Stimulated activated CD8-positive, alpha-beta memory T cell treated with anti-CD3 and anti-CD28 coated beads, Interleukin-2, amount 100 ng/mL, for 1 hour (primary cell): ENCODE measurements at places on chromosomes 6 and 20.

DNA sequence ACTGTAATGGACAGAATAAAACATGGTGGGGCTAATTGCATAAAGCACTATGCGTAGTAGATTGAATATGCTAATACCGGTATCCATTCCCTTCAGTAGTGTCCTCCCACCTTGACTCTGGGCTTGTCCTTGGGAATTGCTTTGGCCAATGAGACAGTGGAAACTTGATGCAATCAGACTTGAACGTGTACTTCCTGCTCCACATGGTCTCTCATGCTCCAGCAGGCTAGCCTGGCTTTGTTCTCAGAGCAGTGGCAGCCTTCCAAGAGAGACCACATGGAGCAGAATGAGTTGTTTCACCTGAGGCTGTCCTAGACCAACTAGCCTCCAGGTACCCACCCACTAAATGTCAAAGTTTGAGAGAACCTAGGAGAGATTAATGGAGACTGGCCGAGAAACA, 37.0 kb upstream of the BTBD3 start:
- DNase-seq = no peak

GRCh38 chr6:153938876-153939275, 100.2 kb upstream of the OPRM1 start:
- no peak for DNase-seq

- DNase-seq = peak; percentile 47
These were observed 58.4 kb downstream of the SMLR1 start for GRCh38 chr6:130885392-130886192.

- DNase-seq = no peak
These were observed 13.8 kb upstream of the ZBP1 start for GRCh38 chr20:57633945-57634491.

DNA sequence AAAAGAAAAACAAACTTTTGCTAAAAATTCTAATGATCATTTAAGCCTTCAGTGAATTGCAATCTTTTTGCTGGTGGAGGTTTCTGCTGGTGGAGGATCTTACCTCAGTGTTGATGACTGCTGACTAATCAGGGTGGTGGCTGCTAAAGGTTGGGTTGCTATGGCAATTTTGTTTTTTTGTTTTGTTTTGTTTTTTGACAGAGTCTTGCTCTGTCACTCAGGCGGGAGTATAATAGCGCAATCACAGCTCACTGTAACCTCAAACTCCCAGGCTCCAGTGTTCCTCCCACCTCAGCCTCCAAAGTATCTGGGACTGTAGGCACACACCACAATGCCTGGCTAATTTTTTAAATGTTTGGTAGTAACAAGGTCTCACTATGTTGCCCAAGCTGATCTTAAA, 94.7 kb downstream of the ANKRD6 start:
- DNase-seq = no peak

GRCh38 chr6:14451594-14452374, 334.2 kb downstream of the CD83 start:
- no peak for DNase-seq

DNA sequence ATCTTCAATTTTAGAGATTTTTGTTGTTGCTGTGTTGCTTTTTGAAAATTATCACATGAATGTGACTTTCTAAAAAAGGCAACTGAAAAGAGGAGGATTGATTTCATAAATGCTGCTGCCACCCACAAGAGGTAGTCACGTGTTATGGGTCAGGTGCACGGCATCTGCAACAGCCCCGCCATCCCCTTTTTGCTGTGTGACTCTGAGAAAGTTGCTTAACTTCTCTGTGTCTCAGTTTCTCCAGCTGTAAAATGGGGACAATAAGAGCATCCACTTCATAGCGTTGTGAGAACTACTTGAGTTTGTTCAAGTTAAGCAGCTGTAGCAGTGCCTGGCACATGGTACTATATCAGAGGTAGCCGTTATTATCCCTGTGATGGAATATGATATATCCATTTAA, 10.7 kb downstream of the CCN5 start:
- no peak for DNase-seq

- DNase-seq = no peak
These were observed 45.6 kb downstream of the LRRN4 start for GRCh38 chr20:6008254-6008653.

DNA sequence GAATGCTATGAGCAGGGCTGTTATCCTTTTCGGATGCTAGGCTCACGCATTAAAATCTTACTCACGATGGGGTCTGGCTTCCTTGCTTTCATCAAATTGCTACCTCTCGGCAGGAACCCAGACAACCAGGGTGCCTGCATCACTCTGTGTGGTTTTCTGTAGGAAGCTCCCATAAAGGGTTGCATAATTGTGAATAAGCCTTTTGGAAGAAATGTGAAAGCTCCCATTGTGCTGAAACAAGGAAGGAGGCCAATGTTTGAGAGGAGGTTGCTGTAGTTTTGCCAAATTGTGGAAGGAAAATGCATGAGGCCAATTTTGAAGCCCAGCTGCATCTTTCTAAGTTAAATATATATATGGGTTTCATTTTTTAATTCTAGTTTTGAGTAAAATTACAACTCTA, 615.5 kb downstream of the C6orf118 start:
- DNase-seq = no peak

DNA sequence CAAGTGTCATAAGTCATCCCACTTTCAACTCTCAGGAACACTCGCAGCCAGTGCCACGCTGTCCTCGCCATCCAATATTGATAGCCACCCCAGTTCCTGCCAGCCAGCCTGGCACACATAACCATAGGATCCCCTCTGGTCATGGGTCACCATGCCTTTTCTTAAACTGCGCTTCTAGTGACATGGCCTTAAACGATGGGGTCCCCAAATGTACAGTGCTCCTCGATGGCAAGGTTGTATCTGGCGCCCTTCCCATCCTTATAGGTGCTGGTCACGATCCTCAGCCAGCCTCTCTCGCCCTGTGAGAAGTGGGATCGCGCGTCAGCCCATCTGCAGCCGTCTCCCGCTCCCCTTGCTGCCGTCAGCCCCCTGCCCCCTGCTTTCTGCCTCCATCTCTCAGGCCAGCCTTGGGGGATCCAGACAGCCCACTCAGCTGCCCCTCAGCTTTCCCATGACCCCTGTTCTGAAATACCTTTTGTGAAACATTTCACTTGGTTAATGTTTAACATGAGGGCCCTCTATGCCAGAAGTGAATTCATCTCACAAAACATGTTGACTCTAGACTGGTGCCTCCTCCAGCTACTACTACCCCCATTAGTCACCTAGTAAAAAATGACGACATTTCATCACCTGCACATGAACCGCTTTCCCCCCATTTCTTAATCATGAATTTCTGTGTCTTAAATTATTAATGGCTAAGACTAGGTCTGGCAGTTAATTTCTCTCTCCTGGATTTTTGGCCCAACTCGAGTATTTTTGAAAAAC, 11.4 kb downstream of the CTSZ start:
- DNase-seq = no peak

- DNase-seq = no peak
These were observed 115.3 kb upstream of the MRPS10 start for GRCh38 chr6:42332916-42333315.

DNA sequence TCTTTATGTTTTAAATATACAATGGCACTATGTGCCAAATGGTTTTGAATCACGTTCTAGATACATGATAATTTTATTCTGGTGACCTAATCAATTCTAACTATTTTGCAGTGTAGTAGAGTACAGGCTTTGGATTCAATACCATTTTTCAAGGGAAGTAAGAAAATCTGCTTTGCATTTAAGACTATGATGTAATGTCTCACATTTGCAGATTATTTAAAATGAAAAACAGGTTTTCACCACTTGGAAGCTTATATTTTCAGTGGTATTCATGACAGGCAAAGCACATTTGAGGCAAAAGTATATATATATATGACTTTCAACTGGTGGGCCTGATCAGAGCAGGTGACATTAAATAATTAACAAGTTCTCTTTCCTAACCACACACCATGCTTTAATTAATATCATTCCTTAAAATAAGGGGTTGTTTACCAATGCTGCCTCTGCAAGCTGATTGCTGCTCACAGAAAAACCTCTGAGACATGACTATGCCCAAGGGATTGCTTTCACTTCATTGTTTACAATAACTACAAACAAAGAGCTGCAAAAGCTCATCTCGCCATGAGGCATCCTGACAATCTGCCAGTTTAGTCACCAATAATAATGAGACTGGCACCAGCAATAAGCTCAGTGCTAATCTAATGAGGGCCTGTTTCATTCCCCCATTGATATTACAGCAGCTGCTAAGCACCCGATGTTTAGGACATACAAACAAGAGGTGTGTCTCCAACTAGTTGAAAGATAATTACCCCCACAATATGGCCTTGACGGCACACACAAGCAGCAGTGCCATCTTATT, 1176.0 kb upstream of the GJE1 start:
- DNase-seq = no peak
